AG10803 (cell line): ENCODE measurements at places on chromosomes 13 and 19.
A peak's percentile ranks its signal among the peaks of the same experiment; 100 is the strongest.

DNA sequence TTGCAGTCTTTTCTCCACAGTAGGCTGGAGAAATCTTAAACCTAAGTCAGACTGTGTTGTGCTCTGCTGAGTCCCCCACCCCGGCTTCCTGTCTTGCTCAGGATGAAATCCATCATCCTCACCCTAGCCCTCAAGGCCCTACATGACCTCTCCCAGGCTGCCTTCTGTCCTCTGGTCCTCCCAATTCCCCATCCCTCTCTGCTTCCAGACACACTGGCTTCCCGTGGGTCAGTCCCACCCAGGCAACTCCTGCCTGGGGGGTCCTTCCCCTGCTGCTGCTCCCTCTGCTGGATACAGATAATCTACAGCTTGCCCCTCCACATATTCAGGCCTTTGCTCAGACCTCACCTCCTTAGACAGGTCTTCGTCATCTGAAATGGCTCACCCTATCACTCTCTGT, 18.4 kb upstream of the CBY2 start:
- no peak for DNase-seq

DNA sequence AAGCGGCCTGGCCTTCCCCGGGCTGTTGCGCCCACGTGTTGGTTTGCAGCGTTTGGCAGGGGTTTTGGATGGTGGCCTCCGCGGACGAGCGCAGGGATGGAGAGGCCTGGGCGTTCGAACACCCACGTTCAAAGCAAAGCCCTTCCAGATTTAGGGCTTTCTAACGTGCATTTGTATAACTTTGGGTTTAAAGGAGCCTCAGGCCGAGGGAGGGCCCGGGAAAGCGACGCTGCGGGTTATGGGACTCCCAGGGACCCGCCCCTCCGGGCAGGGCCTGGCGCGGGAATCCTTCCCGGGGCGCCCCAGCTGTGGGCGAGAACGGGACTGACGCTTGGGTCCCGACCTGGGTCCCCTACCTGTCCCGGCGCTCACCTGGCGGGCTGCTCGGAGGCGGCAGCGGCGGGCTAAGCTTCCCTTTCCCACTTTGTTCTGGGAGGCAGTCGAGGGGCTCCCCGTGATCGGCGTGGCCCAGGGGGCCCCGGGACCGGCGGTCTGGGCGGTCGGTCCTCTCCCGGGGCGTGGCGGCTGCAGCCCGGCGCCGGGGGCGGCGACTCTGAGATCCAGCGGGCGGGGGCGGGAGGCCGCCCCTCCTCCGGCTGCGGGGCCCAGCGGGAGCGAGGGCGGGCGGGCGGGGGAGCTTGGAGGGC, at the start of gene FBXO17:
TSS of gene FBXO17 (minus strand) at position 529 of the 647 bp plus-strand sequence. CDS start 25,423 bp downstream, outside the sequence.
- DNase-seq: peak; percentile 56

DNA sequence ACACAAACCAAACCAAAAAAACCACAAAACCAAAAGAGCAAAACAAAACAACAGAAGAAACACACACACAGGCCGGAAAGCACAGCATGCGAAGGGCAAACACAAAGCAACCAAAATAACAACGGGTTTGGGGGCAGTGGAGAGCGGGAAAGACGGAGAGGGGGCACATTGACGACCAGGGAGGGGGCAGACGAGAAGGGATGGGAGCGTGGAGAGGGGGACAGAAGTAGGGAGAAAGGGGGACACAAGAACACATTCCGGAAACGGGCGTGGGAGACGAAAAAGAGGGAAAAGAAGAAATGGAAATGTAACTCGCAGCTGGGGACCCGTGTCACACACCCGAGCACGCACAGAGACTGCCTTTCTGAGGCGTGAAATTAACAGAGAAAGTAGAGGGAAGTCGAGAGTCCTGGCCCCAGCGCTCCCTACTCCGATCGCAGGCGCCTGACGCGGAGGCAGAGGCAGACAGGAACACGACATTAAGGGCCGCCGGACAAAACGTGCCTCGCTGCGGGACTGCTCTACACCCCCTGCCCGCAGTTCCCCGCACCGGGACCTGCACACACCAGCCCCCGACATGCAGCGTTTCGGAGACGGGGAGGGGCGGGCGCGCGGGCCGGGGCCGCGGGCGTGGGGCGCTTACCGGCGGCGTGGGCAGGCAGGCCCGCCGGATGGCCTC, 652 bp downstream of the POU4F1 start:
- no peak for DNase-seq

DNA sequence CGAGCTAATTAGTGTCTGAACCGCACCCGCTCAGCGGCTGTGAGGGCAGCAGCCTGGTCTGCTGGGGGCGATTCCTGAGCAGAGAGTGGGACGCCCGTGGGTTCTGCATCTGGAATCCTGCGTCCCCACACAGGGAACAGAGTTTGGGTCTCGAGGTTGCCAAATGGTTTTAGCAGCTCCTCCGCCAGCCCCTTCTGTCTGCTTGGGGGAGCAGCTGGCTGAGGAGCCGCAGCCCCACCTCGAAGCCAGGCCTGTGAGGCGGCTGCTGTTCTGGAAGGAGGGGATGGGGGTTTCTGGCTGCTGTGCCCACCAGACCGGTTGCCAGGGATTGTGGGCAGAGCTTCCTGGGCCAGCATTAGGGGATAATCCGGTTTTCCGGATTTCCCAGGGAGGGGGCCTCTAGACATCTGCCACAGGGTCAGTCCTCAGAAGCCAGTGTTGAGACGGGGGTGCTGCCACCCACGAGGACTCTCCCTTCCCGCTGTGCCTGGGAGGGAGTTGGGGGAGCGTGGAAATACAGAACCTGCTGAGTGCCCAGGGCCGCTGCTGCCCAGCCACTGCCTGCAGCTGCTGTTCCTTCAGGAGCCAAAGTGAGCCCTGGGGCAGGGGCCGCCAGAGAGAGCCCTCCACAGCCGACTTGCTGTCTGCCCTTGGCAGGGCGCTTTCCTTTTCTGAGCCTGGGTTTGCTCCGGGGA, 2.0 kb downstream of the CDC34 start:
- DNase-seq: no peak

GRCh38 chr19:56840451-56841192, at the start of the genes PEG3 and ZIM2:
TSS of gene PEG3 (minus strand) at chr19:56840726. CDS start at chr19:56824655, 16,071 bp downstream.
TSS of gene ZIM2 (minus strand) at chr19:56840726. CDS start at chr19:56824277, 16,449 bp downstream.
- no peak for DNase-seq

DNA sequence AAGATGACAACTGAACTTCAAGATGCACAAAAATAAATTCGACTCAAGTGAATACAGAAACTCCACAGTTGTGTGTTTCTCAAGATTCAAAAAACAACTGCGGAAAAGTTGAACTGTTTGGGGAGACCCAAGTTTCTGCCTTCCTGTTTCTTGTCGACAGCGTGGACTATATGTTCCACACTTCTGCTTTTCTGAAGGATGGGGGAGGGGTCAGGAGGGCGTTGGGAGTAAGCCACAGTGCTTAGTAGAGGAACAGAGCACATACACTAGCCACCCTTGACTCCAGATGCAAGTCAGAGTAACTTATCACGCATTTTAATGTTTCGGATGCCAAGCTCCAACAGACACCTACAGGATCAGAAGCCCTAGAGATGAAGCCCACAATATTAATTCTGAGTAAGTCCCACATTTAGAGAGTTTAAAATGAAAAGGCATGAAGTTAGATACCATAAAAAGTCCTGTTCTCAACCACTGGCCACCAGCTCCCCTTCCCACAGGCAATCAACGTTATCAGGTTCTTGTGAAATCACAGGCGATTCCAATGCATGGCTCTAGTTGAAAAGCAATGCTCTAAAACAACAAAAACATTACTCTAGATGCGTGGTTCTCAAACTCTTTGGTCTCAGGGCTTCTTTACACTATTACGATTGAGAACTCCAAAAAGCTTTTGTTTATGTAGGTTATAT, 4.2 kb downstream of the TUBGCP3 start:
- DNase-seq: no peak

GRCh38 chr13:26836626-26837025, 76.0 kb upstream of the GPR12 start:
- no peak for DNase-seq

DNA sequence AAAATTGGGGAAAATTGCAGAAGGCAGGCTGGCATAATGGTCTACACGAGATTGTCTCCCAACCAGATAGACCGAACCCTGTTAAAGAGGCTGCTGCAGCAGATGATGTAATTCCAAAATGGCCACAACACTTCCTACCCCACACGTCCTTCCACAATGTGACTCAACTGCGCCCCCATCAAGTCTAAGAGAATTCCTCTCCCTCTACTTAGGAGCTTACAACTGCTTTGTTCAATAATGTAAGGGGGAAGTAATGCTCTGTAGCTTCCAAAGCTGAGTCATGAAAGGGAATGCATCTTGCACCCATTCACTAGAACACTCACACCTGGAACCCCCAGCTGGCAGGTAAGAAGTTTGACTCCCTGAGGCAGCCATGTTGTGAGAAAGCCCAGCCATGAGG, 117.8 kb upstream of the IRS2 start:
- DNase-seq: no peak

DNA sequence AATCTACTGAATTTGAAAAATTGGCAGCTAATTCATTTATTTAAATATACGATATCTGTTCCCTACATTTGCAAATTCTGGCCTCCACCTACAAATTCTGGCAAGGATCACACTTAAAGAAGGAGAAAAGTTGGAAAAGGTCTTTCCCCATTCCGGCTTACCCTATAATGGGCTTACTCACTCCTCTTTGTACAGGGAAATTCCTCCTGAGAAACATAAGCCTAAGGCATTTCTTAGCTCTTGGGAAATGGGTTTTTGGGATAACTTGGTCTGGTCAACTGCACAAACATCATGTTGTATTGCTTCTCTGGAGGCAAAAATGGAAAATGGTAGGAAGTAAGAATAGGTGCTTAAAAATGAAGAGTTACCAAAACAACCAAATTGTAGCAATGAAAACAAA, 25.5 kb downstream of the KCTD12 start:
- DNase-seq: no peak

GRCh38 chr19:49152119-49152550, 3.1 kb downstream of the HRC start:
- no peak for DNase-seq

DNA sequence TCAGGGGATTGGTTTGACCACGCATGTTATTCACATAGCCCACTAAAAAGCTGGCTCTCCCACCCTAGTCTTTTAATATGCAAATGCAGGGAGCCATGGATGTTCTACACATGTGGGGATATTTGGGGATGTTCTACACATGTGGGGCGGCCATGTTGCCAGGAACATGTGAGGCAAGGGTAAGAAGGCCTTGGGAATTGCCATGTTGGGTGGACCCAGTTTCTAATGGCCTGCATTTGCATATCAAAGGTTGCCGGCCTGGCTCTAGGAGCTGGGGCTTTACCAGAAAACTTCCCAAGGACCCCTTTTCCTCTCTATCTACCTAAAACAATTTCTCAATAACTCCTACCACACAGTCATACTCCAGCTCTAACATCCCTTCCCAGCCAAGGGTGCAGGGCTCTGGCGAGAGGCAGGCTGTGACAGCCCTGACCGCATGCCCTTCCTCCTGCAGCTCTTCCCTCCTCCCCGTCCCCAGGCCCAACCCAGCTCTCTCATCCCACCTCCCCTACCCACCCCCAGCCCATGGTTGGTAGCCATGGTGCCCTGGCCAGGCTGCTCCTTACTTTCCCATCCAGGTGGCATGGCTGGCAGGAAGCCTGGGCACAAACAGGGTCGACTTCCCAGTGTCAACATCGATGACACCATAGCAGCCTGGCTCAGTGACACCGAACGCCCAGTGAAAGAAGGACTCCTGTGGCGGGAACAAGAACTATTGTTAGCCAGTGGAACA, 11.0 kb downstream of the PEPD start:
- no peak for DNase-seq

DNA sequence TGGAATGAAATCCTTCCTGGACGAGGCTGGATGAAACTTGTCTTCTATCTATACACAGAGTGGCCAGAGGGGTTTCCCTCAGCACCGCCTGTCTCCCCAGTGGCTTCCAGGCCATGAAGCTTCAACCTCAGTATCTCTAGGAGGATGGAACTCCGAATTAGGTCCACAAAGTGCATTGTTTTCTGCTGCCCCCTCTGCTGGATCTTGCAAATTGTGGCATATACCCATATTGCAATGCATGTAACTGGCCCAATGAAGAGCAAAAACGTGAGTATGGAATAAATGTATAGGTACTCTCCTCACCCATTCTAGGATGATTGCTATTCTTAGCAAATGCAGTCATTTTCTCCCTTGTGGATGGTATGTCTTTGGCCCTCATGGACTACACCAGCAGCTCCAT, 14.7 kb upstream of the LILRB4 start:
- DNase-seq: no peak

DNA sequence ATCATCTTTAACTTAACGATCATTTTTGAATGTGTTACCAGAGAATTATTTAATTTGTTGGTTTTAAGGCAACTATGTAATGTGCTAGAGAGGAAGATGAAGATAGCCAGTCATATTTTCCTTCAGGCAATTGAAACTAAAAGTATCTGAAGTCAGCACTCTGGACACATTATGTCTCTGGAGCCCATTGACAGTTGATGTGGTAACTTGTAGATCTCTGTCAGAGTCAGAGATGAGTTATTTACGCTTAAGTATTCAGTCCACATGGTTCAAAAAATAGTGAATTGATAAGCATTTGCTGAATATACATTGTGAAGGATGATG, 2.1 kb downstream of the ZMYM2 start:
- no peak for DNase-seq

- no peak for DNase-seq
Measured at GRCh38 chr13:80499536-80500290, 158.8 kb upstream of the SPRY2 start.

- no peak for DNase-seq
Measured at GRCh38 chr13:39803851-39804250, 148.4 kb downstream of the COG6 start.

GRCh38 chr19:3270902-3271301, 46.4 kb downstream of the CELF5 start:
- peak; percentile 22 for DNase-seq

DNA sequence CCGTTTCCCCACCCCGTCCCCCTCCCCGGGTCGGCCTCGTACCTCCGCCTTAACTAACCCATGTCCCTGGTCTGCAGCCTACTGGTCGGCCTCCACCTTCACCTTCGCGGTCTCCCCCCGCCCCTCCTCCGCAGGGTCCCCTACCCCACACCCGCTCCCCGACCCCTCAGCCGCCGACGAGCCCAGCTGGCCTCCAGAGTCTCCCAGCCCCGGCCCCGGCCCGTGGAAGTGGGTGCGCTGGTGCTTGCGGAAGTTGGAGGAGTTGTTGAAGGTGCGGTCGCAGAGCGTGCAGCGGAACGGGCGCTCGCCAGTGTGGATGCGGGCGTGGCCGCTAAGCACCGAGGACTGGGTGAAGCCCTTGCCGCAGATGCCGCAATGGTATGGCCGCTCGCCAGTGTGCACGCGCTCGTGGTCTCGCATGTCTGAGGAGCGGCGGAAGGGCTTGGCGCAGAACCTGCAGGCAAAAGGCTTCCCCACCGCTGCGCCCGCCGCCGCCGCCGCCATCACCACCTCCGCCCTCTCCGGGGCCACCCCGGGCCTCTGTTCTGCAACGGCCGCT, 2.6 kb downstream of the ZNF784 start:
- DNase-seq: no peak

- DNase-seq: no peak
Measured at GRCh38 chr13:20716951-20717350, 13.5 kb downstream of the IL17D start.

DNA sequence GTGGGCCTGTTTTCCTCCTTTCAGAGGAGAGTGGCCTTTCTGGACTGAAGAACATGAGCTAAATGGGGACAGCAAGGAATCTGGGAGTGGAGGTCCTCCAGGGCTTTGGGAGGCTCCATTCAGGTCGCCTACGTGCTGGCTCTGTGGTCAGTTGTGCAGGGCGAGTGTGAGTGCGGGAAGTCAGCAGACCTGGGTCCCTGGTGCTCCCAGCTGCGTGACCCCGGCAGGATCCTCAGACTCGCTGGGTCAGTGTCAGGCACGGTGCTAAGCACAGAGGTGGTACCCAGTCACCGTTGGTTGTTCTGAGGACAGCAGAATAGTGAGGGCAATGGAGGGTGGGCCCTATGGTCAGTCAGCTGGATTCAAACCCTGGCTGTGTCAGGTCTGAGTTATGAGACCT, 85.8 kb downstream of the SIPA1L3 start:
- DNase-seq: no peak
